ENCODE measurements at places on chromosomes 7 and 10.

- DNase-seq = no peak
Observed at GRCh38 chr10:80137920-80138319, 5.4 kb downstream of the PLAC9 start.

DNA sequence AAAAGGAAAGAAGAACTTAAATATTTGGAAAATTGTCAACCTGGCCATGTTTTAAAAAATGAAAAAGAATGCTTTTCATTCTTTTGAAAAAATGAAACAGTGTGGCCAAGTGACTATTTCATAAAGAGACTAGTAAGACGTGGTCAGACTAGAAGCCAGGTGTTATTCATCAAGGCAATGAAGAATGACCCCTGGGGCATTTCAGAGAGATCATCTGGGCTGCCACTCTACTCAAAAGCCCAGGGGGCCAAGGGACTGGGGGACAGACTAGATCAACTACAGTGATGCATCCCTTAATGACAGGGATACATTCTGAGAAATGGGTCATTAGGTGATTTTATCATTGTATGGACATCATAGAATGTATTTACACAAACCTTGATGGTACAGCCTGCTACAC is 199.4 kb downstream of the STK31 start:
- DNase-seq = no peak

DNA sequence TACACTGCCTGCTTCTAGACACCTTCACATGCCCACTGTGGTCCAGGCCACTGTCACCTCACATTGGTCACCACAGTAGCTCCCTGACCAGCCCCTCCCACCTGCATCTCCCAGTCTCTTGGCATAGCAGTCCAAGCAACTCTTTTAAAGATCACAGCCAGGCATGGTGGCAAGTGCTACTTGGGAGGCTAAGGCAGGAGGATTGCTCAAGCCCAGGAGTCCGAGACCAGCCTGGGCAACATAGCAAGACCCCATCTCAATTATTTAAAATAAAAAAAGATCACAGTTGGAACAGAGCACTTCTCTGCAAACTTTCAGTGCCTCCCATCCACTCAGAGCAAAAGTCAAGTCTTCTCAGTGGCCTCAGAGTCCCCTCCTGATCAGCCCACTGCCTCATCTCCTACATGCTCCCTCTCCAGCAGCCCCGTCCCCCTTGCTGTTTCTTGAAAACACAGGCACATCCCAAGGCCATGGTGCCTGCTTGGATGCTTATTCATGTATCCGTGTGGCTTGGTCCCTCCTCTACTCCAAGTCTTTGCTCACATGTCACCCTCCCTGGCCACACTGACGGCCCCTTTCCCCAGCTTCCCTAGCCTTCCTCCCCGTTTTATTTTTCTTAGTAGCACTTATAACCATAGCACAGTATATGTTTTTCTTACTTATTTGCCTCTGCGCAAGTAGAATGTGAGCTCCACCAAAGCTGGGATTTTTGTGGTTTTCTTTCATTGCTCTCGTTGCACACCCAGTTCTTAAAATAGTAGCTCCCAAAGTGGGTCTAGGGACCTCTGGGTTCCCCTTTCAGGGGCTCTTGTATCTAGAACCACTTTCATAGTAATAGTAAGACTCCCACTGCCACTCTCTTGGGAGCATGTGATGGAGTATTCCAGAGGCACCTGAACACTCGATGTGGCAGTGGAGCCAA is 19.5 kb downstream of the TSPAN15 start:
- DNase-seq = no peak

GRCh38 chr7:2093215-2093842 is 139.4 kb downstream of the MAD1L1 start:
- DNase-seq = no peak

DNA sequence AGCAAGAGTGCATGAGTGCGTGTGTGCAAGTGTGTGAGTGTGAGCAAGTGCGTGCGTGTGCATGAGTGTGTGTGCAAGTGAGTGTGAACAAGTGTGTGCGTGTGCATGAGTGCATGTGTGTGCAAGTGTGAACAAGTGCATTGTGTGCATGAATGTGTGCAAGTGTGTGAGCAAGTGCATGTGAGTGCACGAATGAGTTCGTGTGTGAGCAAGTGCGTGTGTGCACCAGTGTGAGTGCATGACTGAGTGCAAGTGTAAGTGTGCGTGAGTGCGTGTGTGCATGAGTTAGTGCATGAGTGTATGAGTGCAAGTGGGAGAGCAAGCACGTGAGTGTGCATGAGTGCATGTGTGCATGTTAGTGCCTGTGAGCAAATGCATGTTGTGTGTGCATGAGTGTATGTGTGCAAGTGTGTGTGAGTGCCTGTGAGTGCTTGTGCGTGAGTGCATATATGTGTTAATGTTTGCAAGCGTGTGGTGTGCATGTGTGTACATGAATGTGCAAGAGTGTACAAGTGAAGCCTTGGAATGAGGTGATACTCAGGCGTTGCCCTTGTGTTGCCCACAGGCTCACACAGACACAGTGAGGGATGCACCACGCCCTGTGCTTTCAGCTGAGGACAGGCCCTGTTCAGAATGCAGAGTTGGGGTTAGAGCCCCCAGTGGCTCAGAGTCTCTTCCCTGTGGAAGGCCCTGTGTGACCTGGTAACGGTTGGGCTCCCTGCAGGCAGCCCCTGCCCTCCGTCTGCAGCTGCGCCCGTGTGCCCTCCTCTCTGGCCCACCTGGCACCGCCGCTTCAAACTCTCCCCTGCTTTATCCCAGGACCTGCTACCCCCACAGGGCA is 97.1 kb downstream of the NKX6-2 start:
- DNase-seq = no peak

DNA sequence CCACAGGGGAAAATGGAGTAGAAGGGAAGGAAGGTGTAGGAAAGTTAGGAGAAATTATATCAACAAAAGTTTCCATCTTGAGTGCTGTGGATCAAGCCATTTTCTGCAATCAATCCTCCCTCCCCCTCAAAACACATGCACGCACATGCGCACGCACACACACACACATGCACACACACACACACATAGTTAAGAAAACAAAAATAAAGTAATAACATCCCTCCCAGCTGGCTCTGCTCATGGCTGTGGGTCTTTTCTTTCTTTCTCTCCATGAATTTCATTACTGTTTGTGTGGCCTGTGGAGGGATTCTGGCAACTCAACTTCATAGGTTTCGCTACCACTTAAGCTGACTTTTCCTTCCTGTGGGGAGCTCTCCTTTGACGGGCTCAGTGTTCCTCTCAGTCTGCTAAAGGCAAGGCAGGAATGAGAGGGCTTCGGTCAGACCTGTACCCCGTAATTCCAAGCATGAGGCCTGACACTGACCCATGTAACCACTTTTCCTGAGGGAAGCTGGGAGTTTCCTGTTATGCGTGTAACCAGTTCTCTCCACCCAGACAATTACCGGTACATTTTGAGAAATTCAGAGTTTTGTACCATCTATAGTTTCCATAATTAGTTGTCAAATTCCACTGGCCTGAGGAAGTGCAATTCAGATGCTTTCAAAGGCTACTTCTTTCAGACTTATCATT is 79.8 kb downstream of the ZNF92 start:
- no peak for DNase-seq

DNA sequence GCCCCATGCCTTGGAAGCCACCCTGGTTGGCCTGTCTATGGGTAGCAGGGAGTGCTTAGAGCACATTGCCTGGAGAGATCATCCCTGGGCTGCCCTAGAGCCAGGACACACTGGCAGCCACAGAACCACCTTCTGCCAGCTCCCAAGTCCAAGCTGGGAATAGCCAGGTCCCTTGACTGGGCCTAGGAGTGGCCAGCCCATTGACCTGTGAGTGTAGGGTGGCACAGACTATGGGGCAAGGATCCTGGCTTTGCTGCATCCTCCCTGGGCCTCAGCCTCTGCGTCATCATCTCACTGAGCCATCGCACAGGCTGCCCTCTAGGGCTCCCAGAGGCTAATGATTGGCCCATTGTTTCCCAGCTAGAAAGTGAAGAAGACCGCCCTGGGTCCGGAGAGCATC is 7.0 kb downstream of the AQP1 start:
- no peak for DNase-seq

- no peak for DNase-seq
Observed at GRCh38 chr7:76430836-76431235, 6.1 kb downstream of the ZP3 start.

GRCh38 chr10:72567421-72567820 is 58.5 kb downstream of the MICU1 start:
- DNase-seq = no peak

DNA sequence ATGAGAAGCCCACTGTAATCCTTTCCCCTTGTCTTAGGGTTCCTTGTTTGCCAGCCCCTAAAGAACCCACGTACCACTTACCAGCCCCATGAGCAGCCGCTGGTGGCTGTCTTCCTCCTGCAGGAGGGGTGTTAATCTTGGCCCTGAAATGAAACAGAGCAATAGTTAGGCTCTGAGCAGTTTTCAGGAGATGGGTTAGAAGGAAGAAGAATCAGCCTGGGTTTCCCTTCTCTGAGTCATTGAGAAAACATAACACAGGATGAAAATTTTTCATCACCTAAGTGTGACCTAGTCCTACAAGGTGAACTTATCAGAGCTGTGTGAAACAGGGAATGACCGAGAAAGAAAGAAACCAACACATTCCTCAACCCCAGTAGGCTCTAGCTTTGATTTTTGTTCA is 90.0 kb downstream of the GSAP start:
- DNase-seq = no peak

DNA sequence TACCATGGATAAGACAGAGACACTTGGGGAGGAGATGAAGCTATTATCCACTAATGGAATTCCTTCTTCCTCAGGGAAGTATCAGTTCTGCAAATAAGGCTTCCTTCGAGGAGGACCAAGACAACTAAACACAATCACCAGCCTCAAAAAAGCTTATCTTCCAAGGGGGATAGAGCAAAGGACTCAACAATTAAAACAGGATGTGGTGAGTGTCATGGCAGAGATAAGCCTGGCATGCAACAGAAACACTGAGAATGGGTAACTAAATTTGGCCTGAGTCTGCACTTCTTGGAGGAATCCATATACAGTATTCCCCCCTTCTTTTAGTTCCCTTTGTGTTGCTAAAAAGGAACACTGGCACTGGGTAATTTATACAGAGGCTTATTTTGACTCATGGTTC is 1285.2 kb downstream of the GATA3 start:
- no peak for DNase-seq

- DNase-seq = peak; percentile 24
Observed at GRCh38 chr10:127907411-127908105, 655 bp downstream of the PTPRE start.

- DNase-seq = no peak
Observed at GRCh38 chr7:18975689-18976280, 141.7 kb downstream of the TWIST1 start.

GRCh38 chr7:17939211-17939605 is 1.1 kb downstream of the SNX13 start:
- no peak for DNase-seq

DNA sequence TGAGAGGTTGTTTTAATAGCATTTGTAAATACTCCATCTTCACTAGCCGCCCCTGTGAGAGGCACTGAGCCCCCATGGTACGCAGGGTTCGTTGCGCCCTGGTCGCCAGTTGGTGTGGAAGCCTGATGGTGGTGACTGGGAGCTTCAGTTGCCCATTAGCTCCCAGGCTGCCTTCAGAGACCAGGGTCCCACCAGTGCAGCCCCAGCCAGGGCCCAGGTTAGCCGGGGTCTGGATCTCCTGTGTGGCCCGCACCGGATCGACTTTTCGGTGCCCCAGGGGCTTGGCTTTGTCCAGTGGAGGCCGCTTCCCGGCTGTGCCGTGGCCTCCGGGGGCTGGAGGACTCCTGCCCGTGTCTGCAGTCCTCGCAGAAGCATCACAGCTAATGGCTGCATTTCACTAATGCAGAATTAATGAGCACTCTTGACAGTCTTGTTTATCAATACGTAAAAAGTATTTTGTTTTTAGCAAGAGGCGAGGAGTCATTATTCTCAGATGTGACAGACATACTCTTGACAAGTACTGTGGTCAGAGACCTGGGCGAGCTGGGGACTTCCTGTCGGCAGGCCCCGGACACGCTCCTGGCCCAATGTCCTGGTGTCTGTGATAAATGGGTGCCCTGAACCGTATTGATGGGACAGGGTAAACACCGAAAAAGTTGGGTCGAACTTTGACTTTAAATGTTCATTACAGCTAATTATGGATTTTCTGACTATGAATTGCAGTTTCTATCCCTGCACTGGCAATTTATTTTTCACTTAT is 99.8 kb downstream of the NKX6-2 start:
- DNase-seq = peak; percentile 5

- DNase-seq = no peak
Observed at GRCh38 chr7:83153419-83153818, 9.3 kb downstream of the PCLO start.

- no peak for DNase-seq
Observed at GRCh38 chr10:31010062-31010461, 21.6 kb downstream of the ZNF438 start.

DNA sequence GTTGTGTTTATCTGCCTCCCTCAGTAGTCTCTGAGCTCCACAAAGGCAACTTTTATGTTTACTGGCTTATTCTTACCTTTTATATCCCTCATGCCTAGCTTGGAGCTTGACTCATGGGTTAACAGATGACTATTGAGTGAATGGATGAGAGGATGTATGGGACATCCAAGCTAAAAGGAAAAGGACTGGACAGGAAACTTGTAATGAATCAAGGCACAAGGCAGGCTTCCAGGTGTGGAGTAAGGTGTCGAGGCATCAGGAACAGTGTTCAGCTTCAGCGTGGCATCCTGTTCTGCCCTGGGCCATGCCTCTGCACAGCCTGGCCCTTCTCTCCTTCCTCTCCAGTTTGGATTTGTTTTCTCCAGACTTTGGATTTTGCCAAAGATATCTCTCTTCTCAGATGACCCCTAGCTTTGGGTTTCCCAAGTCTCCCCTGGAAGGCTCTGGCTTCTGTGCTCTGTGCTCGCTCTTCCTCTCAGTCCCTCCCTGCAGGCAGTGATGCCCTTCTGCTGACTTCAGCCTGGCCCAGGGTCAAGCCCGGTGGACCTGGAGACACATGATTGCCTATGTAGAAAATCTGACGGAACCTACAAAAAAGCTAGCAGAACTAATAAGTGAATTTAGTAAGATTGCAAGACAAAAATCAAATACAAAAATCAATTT is 367.3 kb downstream of the CXCL12 start:
- DNase-seq = no peak

DNA sequence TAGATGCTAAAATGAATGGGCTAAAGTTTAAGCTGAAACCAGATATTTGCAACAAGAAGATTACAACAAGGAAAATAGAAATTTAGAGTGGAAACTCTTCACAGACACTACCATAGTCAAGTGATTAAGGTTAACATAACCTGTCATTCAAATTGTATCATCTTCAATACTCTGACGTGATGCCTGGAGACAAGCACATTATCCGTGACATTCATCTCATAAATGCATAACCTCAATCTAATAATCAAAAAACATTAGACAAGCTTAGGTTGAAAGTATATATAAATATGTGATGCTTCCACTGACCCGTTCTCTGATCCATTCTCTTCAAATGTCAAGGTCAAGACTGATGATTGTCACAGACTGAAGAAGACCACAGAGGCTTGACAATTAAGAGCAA is 263.8 kb upstream of the MEOX2 start:
- no peak for DNase-seq

GRCh38 chr7:24769014-24769830 is 12.0 kb upstream of the GSDME start:
- no peak for DNase-seq

- peak; percentile 77 for DNase-seq
Observed at GRCh38 chr7:99579956-99580777, 17.9 kb upstream of the TMEM225B start.

- DNase-seq = no peak
Observed at GRCh38 chr7:132876576-132876975, 205.3 kb downstream of the CHCHD3 start.

Data from activated CD8-positive, alpha-beta memory T cell treated with anti-CD3 and anti-CD28 coated beads, Interleukin-2, amount 50 U/mL, for 4 hours (primary cell).